Stimulated activated naive CD8-positive, alpha-beta T cell treated with anti-CD3 and anti-CD28 coated beads, Interleukin-15, Interleukin-2, amounts not matched to agents 100 U/mL and 50 U/mL, for 24 hours (primary cell): ENCODE measurements at places on chromosomes 5 and 9.

DNA sequence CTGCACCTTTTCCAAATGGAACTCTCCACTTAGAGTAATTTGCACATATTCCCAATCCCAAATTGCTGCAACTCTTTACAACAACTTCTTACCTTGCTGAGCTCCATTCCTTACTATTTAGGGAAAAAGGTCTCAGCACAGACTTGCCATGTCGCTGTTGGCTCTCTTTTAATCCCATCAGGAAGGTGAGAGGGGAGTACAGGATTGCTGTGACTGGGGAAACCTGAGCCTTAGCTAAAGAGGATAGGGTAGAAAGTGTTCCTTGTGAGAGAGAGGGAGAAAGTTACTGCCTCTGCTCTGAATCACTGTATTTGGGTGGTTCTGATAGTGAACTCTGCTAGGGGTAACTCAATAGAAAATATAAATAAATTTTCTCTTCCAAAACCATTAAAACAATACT, 43.7 kb upstream of the GABRA1 start:
- DNase-seq: no peak

DNA sequence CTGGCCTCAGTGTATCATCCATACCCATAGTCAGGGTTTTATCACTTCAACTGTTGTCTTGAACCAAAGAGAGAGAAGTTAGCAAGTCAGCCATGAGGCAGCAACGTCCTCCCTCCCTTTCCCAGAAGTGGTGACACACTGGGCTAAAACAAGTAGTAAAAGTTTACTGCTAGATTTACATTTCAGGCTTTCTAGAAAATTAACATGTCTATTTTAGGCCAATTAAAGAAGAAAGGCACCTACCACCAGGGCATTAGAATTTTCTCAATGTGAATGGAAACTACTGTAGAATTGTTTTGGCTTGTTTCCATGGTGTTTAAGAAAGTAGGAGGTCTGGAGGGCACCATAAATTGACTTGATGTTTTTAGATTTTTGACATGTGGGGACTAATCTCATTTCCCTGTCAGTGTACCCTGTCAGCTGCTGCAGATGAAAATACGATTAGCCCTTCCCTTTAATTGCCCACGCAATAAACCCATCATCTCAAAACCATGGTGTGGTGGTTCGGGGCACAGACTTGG, 121.8 kb upstream of the ELL2 start:
- no peak for DNase-seq

GRCh38 chr5:100161868-100162267, 373.3 kb upstream of the FAM174A start:
- DNase-seq: no peak

DNA sequence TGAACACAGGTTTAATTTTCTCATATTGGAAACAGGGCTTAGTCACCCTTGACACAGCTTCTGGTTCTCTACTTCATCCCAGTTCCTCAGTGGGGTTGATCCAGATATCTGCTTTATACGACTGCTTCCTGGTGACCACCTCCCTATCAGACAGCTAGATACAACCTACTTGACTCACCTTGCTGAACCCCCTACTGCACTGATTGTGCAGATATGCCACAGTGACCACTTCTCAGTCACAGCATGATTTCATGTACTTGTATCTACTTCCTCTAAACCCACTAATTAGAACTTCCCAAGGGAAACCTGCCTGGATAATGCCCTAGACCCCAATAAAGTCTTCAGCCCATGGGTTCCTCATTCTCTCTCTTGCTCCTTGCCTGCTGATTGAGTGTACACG, 18.4 kb upstream of the RFK start:
- no peak for DNase-seq

GRCh38 chr9:35001803-35002502, 12.4 kb downstream of the DNAJB5 start:
- DNase-seq: no peak

- DNase-seq: no peak
Observed at GRCh38 chr5:135027697-135028615, 6.1 kb downstream of the PITX1 start.

GRCh38 chr9:543478-543877, 298.0 kb upstream of the DMRT1 start:
- DNase-seq: no peak

DNA sequence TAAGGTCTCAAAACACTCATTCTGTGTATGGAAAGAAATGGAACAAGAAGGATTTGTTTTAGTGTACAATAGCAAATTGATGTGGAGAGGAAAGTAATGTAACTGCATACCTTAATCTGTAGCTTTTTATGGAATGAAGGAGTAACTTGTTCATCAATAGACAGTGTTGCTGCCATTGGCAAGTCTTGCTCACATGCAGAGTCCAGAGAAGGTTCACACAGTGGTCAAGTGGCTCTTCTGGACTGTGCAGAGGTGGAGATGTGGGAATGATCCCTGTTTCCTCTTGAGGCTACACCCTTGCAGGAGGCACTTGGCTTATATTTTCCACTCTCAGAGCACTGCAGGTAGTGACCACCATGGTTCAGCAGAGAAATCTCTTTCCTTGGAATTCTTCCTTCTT, 132.9 kb upstream of the ANKH start:
- DNase-seq: no peak

DNA sequence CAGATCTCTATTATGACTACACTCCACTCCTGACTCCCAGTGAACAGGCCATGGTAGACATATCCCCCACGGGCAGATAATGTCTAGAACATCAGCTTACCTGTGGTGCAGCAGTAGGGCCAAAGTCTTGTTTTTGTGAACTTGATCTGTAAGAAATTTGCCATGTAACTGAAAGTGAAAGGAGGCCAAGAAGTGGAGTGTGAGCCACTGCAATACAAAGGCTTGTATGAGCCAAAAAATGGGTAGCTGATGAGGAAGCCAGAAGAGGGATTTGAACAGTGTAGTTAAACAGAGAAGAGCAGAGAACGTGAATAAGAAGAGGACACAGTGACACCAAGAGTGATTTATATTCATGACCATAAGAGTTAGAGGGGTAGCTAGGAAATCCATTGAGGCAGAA, 361.7 kb downstream of the DMRT2 start:
- no peak for DNase-seq
